ENCODE measurements at places on chromosomes 6 and 20.

GRCh38 chr20:31711179-31712111, 11.2 kb downstream of the BCL2L1 start:
- no peak for DNase-seq

DNA sequence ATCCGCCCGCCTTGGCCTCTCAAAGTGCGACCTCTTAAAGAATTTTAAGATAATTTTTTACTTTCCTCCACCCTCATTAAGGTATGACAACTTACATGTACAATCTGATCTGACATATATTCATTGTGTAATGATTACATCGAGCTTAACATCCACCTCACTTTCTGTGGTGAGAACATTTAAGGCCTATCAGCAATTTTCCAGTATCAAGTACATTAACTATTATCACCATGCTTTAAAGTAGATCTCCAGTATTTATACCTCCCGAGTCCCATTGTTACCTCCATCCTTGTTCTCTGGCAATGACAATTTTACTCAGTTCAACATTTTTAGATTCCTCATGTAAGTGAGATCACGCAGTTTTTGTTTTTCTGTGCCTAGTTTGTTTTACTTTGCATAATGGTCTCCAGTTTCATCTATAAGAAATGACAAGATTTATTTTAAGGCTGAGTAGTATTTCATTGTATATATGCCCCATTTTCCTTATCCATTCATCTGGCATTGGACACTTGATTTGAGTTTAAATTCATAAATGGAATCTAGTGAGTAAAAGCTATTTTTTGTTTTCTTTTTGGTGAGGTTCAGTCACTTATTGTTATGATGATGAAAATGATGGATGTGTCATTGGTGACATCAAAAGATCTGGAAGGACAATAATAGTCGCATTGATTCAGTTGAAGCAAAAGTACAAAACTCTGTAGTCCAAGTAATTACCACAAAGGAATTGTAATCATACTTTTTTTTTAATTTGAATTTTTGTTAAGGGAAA, 87.0 kb downstream of the OR2B2 start:
- no peak for DNase-seq

DNA sequence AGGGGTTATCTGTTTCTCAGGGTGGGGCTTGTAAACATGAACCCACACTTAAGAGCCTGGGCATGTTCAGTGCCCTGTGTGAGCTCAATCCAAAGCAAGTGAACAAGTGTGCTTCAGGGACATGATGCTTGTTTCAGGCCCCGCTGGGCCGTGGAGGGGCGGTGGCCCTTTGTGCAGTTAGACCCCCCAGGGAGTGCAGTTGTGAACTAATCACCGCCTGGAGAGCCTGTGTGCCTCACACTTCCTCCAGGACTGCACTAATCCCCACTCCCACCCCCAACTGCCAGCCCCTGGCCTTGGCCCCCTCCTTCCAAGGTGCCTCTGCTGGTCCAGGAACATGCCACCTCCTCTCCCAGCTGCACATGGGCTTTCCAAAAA, 58.1 kb downstream of the RREB1 start:
- no peak for DNase-seq

- no peak for DNase-seq
Observed at GRCh38 chr20:50353289-50353961, 156.8 kb upstream of the PTPN1 start.

GRCh38 chr20:46157625-46158024, 39.5 kb downstream of the CD40 start:
- no peak for DNase-seq

DNA sequence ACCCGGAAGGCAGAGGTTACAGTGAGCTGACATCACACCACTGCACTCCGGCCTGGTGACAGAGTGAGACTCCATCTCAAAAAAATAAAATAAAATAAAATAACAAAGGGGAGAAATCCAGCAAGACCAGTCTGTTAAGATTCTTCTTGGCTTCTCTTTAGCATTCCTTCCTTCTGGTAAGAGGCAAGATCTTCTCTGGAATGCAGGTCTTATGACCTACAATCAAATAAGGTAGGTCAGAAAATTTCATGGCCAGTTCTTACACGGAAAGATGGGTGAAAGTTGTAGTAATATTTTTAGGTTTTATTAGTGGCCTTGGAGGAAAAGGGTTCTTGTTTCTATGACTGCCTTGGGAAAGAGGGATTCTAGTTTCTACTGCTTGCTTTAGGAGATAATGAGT, 180.9 kb downstream of the FUT9 start:
- no peak for DNase-seq

GRCh38 chr6:1821164-1821512, 211.4 kb downstream of the FOXC1 start:
- DNase-seq = no peak
